Bladder microvascular endothelial cell (primary cell): ENCODE measurements at places on chromosomes 1 and 21. TPM values are rescaled to one million over a fixed set of nuclear protein-coding genes. Genes with fewer than 3 reads are reported as not detected.

The WLS gene
- 45.7 and 86.3 TPM in 2 replicates for total RNA-seq

The LCE3E gene
- not detected in 2 replicates for total RNA-seq

The S100A9 gene
- 0.97 and 1.2 TPM in 2 replicates for total RNA-seq

The KCNE1 gene
- under 0.01 and 0.25 TPM in 2 replicates for total RNA-seq

The OR2L8 gene
- 0.31 TPM in 1 of 2 replicates, not detected in the other for total RNA-seq

The STUM gene
- under 0.01 and 0.57 TPM in 2 replicates for total RNA-seq
